ENCODE measurements at places on chromosomes 6 and 20.

- no peak for DNase-seq
Measured at GRCh38 chr20:58944610-58945009, 36.4 kb upstream of the NELFCD start.

DNA sequence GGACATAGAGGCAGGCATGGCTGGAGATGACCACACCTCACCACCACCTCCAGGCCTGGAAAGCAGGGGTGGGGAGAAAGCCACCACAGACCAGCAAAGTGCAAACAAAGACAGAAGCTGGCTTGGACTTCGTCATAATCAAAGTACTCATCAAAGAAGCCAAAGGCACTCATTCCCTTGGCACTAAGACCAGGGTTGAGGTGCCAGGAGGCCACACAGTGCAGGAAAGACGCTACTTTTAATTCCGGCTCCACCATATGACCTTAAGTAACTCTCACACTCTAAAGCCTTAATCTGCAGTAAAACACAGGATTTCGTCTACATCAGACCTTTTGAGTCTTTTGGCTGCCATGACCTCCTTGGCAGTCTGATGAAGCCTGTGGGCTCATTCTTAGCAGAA is 123.1 kb downstream of the HIVEP2 start:
- no peak for DNase-seq

DNA sequence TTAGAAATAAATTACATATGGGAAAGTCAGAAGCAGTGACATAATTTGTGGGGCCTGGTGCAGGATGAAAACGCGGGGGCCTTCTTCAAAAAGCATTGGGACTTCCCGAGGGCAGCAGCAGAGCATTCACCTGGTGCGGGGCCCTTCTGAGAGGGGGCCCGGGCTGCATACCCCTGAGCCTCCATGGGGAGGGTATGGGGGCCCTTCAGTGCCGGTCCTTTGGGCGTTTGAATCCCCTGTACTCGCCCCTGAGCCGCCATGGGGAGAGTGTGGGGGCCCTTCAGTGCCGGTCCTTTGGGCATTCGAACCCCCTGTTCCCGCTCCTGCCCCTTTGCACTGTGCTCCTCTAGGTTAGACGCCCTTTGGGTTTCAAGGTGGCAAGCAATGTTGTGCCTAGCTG is 283.5 kb downstream of the CDH4 start:
- no peak for DNase-seq

DNA sequence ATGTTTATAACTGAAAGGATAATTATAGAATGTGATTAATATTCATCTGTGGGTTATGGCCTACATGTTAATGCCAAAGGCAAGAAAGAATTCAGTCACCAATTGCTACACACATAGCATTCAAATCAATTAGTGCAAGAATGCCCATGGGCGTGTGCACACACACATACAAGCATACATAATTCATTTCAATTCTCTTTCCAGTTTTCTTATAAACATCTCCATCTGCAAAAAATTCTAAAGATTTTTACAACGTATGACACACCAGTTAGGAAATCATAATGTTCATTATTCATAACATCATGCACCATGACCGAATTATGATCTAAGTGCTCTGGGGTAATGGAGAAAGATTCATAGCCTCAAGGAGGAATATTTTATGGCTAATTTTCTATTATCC is 111.0 kb upstream of the ADTRP start:
- DNase-seq, result no peak

DNA sequence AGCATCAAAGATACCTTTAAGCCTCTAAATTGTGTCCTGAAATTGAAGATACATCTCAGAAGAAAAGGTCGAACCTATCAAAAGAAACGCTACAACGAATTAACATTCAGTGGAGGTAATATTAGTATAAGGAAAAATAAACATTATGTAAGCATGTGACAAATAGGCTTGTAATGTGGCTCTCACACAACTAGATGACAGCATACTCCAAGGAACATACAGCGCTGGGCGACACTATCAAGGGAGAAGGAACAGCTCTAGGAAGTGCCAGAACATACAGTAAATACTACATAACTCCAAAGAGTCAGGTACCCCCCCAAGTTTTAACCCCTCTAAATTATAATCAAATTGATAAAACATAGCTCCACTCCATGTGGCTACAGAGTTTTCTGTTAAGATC is 103.5 kb downstream of the LAMP5 start:
- DNase-seq, result no peak

GRCh38 chr6:166608774-166609173 is 18.3 kb downstream of the RPS6KA2 start:
- no peak for DNase-seq

GRCh38 chr6:151239603-151240035 is at the start of gene AKAP12:
Gene AKAP12 (plus strand): TSS chr6:151239967. CDS start chr6:151240563, 596 bp downstream.
- DNase-seq, result no peak

GRCh38 chr20:19000078-19000477 is 186.5 kb downstream of the SCP2D1 start:
- DNase-seq, result no peak

DNA sequence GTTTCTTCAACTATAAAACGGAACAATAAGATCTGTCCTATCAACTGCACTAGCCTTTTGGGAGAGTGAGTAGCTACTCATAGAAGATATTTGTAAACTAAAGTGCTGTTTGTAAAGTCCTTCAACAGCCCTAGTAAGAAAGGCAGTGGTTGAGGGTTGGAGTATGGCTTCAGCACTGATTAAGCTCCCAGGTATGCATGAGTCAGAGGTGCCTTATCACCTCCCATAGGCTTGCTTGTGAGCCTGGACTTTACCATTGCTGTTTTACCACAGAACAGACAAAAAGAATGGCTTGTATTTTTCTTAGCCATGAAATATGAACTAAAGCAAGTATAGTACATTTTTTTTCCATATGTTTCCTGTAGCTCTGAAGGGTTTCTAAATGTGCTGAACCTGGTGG is 44.1 kb downstream of the SAMD3 start:
- DNase-seq, result no peak

GRCh38 chr6:98945311-98946115 is 2.2 kb downstream of the FBXL4 start:
- no peak for DNase-seq

DNA sequence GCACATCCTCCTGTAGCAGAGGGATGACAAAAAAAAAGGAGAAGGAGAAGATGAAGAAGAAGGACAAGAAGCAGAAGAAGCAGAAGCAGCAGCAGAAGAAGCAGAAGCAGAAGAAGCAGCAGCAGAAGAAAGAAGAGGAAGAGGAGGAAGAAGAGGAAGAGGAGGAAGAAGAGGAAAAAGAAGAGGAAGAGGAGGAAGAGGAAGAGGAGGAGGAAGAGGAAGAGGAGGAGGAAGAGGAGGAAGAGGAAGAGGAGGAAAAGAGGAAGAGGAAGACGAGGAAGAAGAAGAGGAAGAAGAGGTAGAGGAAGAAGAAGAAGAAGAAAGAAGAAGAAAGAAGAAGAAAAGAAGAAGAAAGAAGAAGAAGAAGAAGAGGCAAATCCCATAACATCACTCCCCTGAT is 35.0 kb upstream of the AHI1 start:
- no peak for DNase-seq

DNA sequence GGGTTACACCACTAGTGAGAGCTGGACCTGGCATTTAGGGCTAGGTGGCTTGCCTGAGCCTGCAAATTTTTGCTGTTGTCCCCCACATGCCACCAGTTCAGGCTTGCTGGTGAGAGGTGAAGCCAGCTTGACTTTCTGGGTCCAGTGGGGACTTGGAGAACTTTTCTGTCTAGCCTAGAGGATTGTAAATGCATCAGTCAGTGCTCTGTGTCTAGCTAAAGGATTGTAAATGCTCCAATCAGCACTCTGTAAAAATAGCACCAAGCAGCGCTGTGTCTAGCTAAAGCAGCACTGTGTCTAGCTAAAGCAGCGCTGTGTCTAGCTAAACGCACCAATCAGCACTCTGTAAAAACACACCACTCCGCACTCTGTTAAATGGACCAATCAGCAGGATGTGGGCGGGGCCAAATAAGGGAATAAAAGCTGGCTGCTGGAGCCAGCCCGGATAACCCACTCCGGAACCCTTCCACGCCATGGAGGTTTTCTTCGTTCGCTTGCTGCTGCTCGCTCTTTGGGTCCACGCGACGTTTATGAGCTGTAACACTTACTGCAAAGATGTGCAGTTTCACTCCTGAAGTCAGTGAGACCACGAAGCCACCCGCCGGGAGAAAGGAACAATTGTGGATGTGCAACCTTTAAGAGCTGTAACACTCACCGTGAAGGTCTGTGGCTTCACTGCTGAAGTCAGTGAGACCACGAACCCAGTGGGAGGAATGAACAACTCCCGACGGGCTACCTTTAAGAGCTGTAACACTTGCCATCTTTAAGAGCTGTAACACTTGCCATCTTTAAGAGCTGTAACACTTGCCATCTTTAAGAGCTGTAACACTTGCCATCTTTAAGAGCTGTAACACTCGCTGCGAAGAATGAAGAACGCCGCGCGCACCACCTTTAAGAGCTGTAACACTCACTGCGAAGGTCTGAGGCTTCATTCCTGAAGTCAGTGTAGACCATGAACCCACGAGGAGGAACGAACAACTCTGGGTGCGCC is 27.3 kb downstream of the GMPR start:
- DNase-seq, result no peak

All from CD4-positive, alpha-beta T cell treated with Interleukin-2 at 100 ng/mL for 4 hours (primary cell).